Sigmoid colon (tissue), 7 donors: ENCODE measurements at places on chromosomes 4 and X. TPM values are rescaled to one million over a fixed set of nuclear protein-coding genes. Genes with fewer than 3 reads are reported as not detected.

Gene EXOC1L
- total RNA-seq, result not detected

DNA sequence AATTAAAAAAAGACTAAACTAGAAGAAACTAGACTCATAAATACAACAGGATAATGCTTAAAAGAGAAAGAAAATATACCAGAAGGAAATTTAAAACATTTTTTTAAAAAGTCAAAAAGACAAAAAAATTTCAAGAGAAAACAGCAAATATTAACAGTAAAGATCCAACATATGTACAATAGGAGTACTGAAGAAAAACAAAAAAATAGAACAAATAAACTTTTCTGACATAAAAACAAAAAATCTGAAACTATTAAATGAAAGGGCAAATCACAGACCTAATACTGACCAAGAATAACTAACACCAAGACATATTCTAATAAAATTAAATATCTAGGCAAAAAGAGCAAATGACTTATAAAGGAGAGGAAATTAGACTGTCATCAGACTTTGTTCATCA, 11.5 kb downstream of the DNAJB14 start:
- H3K27ac ChIP-seq, result no peak overlapping the region
- H3K36me3 ChIP-seq, result no peaks in the 10 kb centered on the region
- H3K4me1 ChIP-seq, result no peaks in the 10 kb centered on the region
- no peaks in the 10 kb centered on the region for H3K27me3 ChIP-seq
- DNase-seq, result no peak

Gene KCND1
- total RNA-seq, result 1.4 TPM

DNA sequence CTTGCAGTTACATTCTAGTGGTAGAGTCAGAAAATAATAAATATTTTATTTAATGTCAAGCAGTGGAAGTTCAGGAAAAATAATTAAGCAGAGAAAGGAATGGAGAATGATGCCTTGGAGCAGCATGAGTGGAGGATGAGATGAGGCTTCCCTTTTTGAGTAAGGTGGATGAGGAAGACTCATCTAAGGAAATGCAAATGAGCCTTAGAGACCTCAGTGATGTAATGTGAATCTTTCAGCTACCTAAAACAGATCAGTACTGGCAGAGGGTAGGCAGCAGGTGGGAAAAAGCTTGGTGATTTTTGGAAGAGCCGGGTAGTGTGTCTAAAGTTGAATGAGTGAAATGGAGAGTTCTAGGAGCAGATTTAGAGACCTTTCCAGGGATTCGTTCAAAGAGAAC, 118.2 kb downstream of the GRID2 start:
- no peaks in the 10 kb centered on the region for H3K36me3 ChIP-seq
- no peak overlapping the region for H3K27ac ChIP-seq
- no peak overlapping the region for H3K4me3 ChIP-seq
- DNase-seq, result no peak

DNA sequence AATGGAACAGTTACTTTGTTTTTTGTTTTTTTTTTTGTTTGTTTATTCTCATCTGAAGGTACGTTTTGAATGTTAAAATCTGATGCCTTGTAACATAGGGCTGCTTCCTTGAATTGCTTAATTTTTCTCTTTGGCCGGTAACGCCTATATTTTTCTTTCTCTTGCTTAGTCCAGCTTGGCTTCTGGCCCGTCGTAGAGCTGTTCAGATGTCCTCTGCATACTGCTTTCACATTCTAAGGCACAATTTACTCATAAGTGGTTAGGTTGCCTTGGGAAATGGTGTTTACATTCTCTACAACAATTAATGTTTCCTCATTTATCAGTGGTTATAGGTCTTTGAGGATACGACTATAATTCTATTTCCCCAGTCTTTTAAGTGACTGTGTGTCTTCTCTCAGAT, 7.9 kb downstream of the NONO start:
- no peak overlapping the region for H3K27ac ChIP-seq
- no peak overlapping the region for H3K4me3 ChIP-seq
- peaks cover 27% of the 10 kb centered on the region for H3K36me3 ChIP-seq
- no peaks in the 10 kb centered on the region for H3K4me1 ChIP-seq
- H3K27me3 ChIP-seq, result no peaks in the 10 kb centered on the region

DNA sequence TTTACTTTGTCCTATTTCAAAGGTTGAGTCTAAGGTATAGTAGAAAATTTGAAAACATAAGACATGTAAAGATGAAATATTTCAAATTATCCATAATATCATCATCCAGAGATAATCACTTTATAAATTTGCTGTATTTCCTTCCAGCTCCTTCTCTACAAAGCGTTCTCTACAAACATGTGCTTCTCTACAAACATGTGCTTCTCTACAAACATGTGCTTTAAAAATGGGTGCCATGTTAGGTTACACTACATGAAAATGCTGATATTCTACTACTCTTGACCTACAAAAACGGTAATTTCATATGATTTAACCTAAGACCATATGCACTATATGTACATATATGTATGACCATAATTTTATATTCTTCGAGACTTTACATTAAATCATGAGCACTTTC, 92.0 kb downstream of the FBXW7 start:
- no peaks in the 10 kb centered on the region for H3K4me1 ChIP-seq
- H3K27ac ChIP-seq, result no peak overlapping the region
- no peaks in the 10 kb centered on the region for H3K36me3 ChIP-seq
- no peaks in the 10 kb centered on the region for H3K27me3 ChIP-seq

Gene TEC
- 1.1 TPM for total RNA-seq

- H3K4me3 ChIP-seq, result no peak overlapping the region
- no peaks in the 10 kb centered on the region for H3K4me1 ChIP-seq
- DNase-seq, result no peak
- no peak overlapping the region for H3K27ac ChIP-seq
These were observed 164.2 kb upstream of the NRK start for GRCh38 chrX:105658136-105658535.

Gene KDR
- 12.7 TPM for total RNA-seq

Gene SMPX
- 27.7 TPM for total RNA-seq

GRCh38 chr4:155615081-155615887, 51.4 kb upstream of the GUCY1A1 start:
- H3K27ac ChIP-seq, result no peak overlapping the region
- no peak overlapping the region for H3K4me3 ChIP-seq
- no peaks in the 10 kb centered on the region for H3K36me3 ChIP-seq
- no peak for DNase-seq

DNA sequence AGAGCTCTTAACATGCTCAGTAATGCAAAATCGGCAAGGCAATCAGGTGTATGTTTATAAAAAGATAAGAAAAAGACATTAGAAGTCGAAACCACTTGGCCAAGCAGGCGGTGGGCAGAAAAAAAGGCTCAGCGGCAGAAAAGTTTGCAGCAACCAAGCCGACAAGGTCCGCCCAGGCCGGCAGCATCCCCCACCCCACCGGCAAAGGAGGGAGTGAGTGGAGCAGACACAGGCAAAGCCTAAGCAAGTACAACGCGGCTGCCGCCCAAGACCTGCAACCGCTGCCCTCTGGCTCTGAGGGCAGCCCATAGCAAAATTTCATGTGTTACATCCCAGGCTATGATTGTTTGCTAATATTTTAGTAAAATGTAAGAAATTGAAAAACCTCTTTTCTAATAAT, 125.4 kb upstream of the ZCCHC13 start:
- peaks cover 10% of the 10 kb centered on the region for H3K4me1 ChIP-seq
- H3K27me3 ChIP-seq, result no peaks in the 10 kb centered on the region
- peak overlapping the region; percentile 23 for H3K27ac ChIP-seq
- DNase-seq, result no peak
- H3K4me3 ChIP-seq, result no peak overlapping the region
- H3K36me3 ChIP-seq, result no peaks in the 10 kb centered on the region

- no peak overlapping the region for H3K27ac ChIP-seq
- no peaks in the 10 kb centered on the region for H3K4me1 ChIP-seq
- DNase-seq, result no peak
- H3K4me3 ChIP-seq, result no peak overlapping the region
These were observed 333.5 kb downstream of the BMPR1B start for GRCh38 chr4:95091272-95091671.

DNA sequence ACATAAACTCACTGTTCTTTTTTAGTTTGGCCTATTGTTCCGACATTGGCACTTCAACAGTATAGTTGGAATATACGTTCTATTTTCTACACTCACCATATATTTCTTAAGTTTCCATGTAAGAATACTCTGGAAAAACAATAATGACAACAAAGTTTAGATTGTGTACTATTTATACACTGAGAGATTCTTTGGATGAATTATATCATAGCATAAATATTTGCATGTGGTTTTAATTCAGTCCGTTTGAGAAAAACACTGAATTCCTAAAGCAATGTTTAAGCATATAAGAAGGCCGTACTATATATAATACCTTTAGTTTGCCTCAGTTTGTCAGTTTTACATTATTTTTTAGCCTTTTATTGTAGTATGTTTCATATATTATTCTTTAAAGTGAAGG, 82.4 kb downstream of the RAP1GDS1 start:
- H3K4me1 ChIP-seq, result no peaks in the 10 kb centered on the region
- no peaks in the 10 kb centered on the region for H3K27me3 ChIP-seq
- DNase-seq, result no peak
- H3K27ac ChIP-seq, result no peak overlapping the region
- H3K36me3 ChIP-seq, result peaks cover 14% of the 10 kb centered on the region

- no peaks in the 10 kb centered on the region for H3K36me3 ChIP-seq
- no peak overlapping the region for H3K4me3 ChIP-seq
- DNase-seq, result no peak
- peaks cover 21% of the 10 kb centered on the region for H3K4me1 ChIP-seq
- H3K27ac ChIP-seq, result no peak overlapping the region
These were observed 96.5 kb downstream of the SH3RF1 start for GRCh38 chr4:169174247-169174646.

Gene SNX25
- total RNA-seq, result 39.6 TPM

- no peak for DNase-seq
- no peaks in the 10 kb centered on the region for H3K27me3 ChIP-seq
These were observed 79.2 kb downstream of the RTL5 start for GRCh38 chrX:72052415-72053090.

- no peak overlapping the region for H3K4me3 ChIP-seq
- DNase-seq, result no peak
- H3K27ac ChIP-seq, result no peak overlapping the region
- peaks cover 59% of the 10 kb centered on the region for H3K27me3 ChIP-seq
- H3K4me1 ChIP-seq, result no peaks in the 10 kb centered on the region
These were observed 6.1 kb downstream of the L1CAM start for GRCh38 chrX:153879741-153880439.

Gene DOK7
- total RNA-seq, result not detected

DNA sequence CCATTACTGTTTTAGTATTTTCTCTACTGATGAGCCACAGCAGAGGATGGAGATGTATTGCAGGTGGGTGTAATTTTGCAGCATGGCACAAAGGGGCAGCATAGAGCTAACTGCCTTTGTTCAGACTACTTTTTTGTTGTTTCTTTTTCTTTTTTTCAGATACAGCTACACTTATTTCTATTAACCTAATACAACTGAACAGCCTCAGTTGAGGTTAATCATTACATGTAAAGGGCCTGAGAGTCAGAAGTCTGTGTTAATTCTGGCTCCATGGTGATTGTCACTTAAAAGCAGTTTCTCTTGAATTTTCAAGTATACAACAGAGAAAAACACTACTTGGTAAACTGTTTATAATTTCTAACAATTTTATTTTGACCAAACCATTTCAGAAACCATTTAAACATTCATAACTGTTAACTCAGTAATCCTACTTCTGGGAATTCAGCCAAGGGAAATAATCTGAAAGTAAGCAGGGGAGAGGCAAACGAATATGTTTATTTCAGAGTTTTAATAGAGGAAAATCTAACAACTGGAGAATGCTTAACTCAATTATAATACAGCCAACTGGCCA, 13.9 kb upstream of the PPEF2 start:
- no peak for DNase-seq
- H3K4me3 ChIP-seq, result no peak overlapping the region

Gene FAM47A
- not detected for total RNA-seq

- H3K27ac ChIP-seq, result peak overlapping the region; percentile 99
- peak; percentile 90 for DNase-seq
- H3K36me3 ChIP-seq, result no peaks in the 10 kb centered on the region
- peaks cover 5% of the 10 kb centered on the region for H3K27me3 ChIP-seq
- no peaks in the 10 kb centered on the region for H3K4me1 ChIP-seq
These were observed 866 bp upstream of the EMD start for GRCh38 chrX:154378059-154378798.

GRCh38 chrX:79604364-79604763, 237.2 kb upstream of the ITM2A start:
- H3K4me3 ChIP-seq, result no peak overlapping the region
- no peaks in the 10 kb centered on the region for H3K4me1 ChIP-seq
- no peaks in the 10 kb centered on the region for H3K27me3 ChIP-seq

DNA sequence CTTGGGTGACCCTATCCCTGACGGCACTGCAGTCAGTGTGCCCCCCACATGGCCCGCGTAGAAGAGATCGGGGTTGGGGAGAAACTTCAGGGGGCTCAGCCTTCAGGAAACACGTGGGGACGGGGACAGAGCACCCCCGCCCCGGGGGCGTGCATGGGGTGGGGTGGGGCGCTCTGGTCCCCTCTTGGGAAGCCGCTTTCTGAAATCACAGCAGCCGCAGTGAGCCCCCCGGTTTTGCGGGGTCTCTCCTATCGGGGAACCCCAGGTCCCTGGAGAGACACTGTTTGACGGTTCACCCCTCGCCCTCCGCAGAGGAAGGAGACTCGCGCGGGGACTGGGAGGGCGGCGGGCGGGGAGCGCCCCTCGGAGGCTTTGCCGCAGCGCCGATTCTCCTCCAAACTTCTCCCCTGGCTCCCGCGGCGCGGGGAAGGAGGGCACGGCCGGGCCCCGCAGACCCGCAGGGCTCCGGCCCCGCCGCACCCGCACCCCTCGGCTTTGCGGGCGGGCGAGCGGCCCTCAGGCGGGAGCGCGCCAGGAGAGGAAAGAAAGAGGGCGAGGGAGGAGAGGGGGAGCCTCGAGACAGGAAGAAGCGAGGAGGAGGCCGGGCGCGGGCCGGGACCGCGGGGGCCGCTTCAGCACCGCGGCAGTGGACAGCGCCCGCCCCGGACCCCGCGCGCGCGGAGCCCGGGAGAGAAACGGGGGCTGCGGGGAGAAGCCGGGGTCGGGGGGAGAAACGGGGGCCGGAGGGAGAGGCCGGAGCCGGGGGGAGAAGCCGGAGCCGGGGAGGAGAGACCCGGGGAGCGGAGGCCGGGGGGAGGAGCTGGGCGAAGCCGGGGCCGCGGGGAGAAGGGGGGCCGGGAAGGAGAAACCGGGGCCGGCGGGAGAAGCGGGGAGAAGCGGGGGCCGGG, 612 bp downstream of the CPLX1 start:
- DNase-seq, result peak; percentile 53
- no peak overlapping the region for H3K27ac ChIP-seq
- no peaks in the 10 kb centered on the region for H3K36me3 ChIP-seq
- H3K27me3 ChIP-seq, result peaks cover 95% of the 10 kb centered on the region
- peaks cover 22% of the 10 kb centered on the region for H3K4me1 ChIP-seq
- peak overlapping the region; percentile 46 for H3K4me3 ChIP-seq

- H3K36me3 ChIP-seq, result no peaks in the 10 kb centered on the region
- H3K27ac ChIP-seq, result peak overlapping the region; percentile 13
- no peak for DNase-seq
- H3K4me3 ChIP-seq, result no peak overlapping the region
These were observed 134.5 kb downstream of the BTC start for GRCh38 chr4:74659576-74660411.

- no peaks in the 10 kb centered on the region for H3K27me3 ChIP-seq
- H3K4me3 ChIP-seq, result no peak overlapping the region
- DNase-seq, result peak; percentile 55
- H3K4me1 ChIP-seq, result no peaks in the 10 kb centered on the region
These were observed 82.8 kb downstream of the CPZ start for GRCh38 chr4:8675383-8675782.

GRCh38 chr4:15837591-15837990, 59.5 kb downstream of the CD38 start:
- no peak overlapping the region for H3K27ac ChIP-seq
- DNase-seq, result no peak
- no peaks in the 10 kb centered on the region for H3K4me1 ChIP-seq
- no peaks in the 10 kb centered on the region for H3K27me3 ChIP-seq
- no peaks in the 10 kb centered on the region for H3K36me3 ChIP-seq

GRCh38 chr4:184100297-184100885, 117.3 kb downstream of the ENPP6 start:
- no peaks in the 10 kb centered on the region for H3K4me1 ChIP-seq
- no peaks in the 10 kb centered on the region for H3K27me3 ChIP-seq
- no peak overlapping the region for H3K27ac ChIP-seq
- H3K4me3 ChIP-seq, result no peak overlapping the region
